ENCODE measurements at places on chromosomes 6 and 20. TPM values are rescaled to one million over a fixed set of nuclear protein-coding genes. Genes with fewer than 3 reads are reported as not detected.
A peak's percentile ranks its signal among the peaks of the same experiment; 100 is the strongest.

GRCh38 chr20:60403105-60403741, 445.0 kb downstream of the CDH26 start:
- DNase-seq, result no peak

DNA sequence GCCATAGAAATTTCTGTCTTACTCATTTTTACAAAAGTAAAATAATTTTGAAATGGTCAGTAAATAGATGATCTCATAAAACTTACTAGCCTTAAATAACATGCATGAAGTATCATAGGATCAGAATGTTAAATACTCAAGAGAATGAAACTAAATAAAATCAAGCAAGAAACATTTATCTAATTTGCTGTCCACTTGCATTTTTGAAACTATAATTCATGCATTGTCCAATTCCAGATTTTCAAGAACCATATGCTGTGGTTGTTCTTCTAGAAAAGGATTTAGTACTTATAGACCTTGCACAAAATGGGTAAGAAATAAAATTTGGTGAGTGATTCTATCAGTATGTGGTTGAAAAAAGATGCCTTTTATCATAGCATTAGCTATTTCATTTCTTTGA, 107.0 kb downstream of the STXBP5 start:
- no peak for DNase-seq

- DNase-seq, result no peak
These were observed 46.6 kb downstream of the TPBG start for GRCh38 chr6:82410151-82410648.

GRCh38 chr20:41171736-41172295, 34.5 kb downstream of the PLCG1 start:
- DNase-seq, result peak; percentile 0

DNA sequence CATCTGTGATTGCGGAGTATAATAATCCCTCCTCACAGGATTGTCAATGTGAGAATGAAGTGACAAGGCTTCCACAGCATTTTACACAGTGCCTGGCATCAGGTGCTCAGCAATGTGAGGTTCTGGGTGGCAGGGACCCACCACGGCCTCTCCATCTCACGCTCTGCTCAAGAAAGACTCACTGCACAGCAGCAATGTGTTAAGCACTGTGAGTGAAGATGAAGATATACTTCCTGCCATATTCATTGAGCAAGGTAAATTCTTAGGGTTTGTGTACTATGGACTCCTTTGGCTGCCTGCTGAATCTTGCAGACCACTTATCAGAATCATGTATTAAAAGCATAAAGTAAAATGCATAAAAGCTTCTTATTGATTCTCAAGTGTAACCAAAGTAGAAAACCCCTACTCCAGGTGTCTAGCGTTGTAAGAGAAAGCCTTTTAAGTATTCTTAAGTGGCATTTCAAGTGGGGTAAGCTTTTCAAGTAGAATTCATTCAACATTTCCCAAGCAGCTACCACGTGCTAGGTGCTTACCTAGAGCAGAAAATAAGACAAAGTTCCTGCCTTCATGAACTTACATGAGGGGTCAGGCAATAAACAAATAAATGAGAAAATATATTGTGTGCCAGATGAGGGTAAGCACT, 17.0 kb upstream of the MEP1A start:
- no peak for DNase-seq

GRCh38 chr6:46985943-46986342, 56.2 kb downstream of the ADGRF1 start:
- no peak for DNase-seq

DNA sequence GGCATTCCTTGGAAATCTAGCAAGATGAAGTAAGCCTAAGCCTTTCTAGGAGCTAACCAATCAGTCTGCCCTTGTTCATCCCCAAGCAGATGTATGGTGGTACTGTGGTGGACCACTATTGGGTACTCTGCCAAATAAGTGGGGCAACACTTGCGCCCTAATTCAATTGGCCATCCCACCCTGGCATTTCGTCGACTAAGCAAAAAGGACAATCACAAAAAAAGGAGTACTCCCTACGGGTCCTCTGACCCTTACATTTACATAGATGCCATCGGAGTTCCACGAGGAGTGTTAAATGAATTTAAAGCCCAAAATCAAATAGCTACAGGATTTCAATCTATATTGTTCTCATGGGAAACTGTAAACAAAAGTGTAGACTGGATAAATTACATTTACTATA, 19.5 kb downstream of the CHD6 start:
- DNase-seq, result no peak

- no peak for DNase-seq
These were observed 29.8 kb downstream of the YTHDF1 start for GRCh38 chr20:63186084-63186483.

DNA sequence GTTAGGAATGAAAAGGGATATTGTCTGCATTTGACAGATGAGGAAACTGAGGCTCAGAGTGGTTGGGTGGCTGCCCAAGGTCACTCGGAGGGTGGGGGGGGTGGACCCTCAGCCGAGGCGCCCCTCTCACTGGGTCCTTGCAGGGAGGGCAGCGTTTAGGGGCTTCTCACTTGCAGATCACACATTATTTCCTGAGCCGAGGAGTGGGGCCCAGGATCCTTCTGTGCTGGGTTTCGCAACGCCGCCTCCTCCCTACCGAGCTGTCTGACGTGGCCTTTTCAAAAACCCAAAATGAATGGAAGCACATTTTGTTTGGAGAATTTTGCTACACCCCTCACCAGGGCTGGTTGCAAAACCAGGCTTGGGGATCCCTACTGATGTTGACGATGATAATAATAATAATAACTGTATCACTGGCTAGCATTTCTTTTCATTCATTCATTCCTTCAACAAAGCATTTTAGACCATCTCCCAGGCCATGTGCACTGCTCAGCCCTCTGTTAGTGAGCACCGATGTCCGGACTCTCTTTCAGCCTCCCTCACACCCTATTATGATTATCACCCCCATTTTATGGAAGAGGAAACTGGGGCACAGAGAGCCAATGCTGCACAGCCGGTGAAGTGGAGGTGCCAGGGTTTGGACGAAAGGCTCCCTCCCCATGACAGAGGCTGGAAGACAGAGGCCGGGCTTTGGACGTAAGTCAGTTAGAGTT, 5.2 kb downstream of the DLGAP4 start:
- DNase-seq, result no peak

DNA sequence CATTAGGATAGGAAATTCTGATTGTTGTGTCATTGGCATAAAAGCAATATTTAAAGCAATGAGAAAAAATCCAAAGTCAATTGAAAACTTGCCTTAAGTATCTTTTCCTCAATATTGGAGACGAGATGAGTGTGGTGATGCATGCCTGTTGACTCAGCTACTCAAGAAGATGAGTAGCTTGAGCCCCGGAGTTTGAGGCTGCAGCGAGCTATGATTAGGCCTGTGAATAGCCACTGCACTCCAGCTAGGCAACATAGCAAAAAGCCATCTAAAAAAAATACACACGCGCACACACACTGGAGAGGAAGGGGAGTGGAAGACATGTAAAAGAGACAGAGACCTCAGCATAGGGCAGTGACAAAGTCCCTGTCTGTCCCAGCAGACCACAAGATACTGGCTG, 9.7 kb upstream of the MARCKS start:
- no peak for DNase-seq

DNA sequence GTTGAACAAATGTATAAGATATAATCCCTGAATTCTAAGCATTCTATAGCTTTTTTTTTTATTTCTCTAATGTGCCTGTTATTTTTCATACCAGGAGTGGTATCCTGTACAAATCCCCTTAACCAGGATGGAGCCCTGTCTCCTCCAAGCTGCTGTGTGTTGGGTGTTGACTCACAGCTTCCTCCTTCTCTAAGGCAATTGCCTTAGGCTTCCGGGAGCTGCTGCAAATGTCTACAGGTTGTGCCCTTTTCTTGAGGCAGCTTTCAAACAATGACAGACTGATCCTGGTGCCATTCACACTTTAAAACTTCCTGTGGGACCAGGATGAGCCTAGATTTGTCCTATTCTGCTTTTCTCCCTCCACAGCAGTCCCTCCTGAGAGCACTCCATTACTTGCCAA, 173.2 kb downstream of the BTBD3 start:
- DNase-seq, result peak; percentile 12

GRCh38 chr20:44426879-44427790, 48.5 kb upstream of the TTPAL start:
- no peak for DNase-seq

Gene PGK2
- not detected for total RNA-seq

Gene TMEM170B
- total RNA-seq, result 8.0 TPM

Gene WFDC5
- not detected for total RNA-seq

Gene DLK2
- total RNA-seq, result not detected

Gene ZSCAN23
- total RNA-seq, result 5.3 TPM

Gene EPB41L2
- 31.5 TPM for total RNA-seq

Gene GPX5
- not detected for total RNA-seq
